ENCODE measurements at places on chromosomes 2 and 18.

- DNase-seq = no peak
Measured at GRCh38 chr2:41806286-41806685, 241.5 kb upstream of the PKDCC start.

- DNase-seq = no peak
Measured at GRCh38 chr2:40480073-40480472, 28.2 kb upstream of the SLC8A1 start.

GRCh38 chr2:109419960-109420370, 193.8 kb downstream of the SEPTIN10 start:
- DNase-seq = peak; percentile 29

GRCh38 chr2:68774569-68775271, 40.1 kb downstream of the ARHGAP25 start:
- no peak for DNase-seq

GRCh38 chr2:196148736-196149135, 22.6 kb downstream of the STK17B start:
- no peak for DNase-seq

DNA sequence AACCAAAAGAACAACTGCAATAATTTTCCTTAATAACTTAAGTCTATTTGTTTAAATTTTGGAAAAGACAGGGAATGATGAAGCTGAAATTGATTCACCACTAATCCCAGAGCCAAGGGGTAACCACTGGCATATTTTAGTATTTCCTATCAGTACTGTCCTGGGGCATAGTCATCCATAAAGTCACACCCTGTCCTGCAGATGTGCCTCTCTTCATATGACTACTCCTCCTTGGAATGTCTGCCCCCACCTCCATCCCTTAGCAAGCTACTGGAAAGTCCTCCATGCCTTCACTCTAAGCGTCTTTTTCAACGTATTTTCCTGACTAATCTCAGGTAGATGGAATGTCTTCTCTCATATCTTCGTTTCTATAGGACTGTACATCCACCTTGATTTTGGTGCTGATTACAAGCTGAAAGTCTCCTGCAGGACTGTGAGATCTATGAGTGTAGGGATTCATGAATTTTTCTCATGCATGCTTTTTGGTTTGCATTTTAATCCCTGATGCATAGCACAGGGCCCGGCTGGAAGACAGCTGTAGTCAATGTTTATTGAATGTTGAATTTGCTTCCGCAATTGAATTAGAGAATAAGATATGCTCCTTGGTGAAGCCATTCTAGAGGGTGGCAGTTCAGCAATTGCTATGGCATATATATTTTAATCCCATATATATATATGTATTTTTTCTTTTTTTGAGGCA, 85.6 kb downstream of the MOGAT1 start:
- peak; percentile 80 for DNase-seq

DNA sequence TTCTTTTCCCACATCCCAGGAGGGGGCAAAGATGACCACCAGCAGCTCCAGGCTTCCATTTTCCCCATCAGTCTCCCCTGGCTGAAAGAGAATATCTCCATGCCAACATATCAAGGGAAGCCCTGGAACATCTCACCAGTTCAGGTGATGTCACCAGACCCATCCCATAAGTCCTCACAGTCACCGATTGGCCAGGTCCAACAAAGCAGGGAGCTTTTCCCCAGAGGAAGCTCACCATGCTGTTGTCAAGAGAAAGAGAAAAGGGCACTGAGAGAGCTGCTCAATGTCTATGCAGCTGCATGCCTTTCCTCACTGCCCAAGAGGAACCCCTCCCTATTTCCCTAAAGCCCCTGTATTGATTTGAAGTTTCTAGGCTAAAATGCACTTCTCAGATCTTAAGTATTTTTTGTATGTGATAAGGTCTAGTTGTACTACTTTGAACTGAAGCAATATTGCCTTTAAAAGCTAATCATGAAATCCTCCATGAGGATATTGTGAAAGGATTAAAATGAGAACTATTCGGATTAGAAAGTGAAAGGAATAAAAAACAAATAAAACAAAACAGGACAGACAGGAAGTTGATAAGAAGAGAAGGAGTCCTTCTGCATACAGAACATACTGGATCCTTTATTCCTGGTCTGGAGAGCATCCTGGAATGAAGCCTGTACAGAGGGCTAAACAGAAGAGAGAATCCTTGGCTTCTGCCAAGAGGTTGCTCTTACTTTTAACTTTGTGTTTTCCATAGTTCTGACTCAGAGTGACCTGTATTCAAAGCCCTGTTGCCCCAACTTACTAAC, 45.2 kb upstream of the CTIF start:
- DNase-seq = no peak

DNA sequence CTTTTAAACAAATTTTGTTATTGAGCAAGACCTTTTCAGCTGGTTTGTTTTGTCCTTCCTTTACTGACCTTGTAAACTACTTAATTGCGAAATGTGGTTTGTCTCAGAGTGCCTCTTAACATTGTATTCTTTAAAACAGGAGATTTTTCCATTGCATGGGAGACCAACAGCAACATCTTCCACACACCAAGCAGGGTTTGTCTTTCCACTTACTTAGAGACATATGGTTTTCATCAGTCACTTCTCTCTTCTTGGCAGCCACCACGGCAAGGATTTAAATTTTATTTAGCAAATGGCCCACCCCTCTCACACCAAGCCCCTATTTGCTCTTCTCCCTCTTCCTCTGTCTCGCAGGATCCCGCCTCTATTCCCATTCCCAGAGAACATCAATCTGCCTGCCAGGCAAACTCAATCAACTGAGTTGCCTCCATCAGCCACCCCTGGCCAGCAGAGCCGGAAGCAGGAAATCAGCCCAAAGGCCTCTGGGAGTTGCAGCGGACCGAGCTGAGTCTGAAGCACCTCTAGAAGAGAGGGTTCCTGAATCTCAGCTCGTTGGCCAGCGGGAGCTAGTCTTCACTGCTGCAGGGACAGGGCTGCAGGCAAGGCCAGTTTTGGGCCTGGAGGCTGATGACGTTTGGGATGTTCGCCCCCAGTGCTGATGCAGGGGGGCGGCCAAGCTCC, 11.3 kb upstream of the CIB4 start:
- DNase-seq = no peak

DNA sequence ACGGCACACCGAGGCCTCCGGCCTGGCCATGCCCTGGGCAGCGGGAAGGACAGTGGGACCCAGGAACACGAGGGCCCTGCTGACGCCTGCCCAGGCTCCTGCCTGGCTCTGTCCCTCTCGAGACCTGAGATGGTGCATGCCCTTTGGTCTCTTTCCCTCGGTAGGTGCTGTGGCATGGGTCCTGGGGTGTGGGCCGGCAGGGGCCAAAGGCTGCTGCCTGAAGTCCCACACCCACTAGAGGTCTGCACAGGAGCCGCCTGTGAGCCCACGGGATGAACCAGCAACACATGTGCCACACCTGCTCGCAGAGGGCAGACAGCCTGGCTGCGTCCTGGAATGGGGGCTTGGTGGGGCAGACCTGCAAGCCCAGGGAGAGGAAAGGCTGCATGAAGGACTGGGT, 73.3 kb downstream of the NDUFA10 start:
- no peak for DNase-seq

DNA sequence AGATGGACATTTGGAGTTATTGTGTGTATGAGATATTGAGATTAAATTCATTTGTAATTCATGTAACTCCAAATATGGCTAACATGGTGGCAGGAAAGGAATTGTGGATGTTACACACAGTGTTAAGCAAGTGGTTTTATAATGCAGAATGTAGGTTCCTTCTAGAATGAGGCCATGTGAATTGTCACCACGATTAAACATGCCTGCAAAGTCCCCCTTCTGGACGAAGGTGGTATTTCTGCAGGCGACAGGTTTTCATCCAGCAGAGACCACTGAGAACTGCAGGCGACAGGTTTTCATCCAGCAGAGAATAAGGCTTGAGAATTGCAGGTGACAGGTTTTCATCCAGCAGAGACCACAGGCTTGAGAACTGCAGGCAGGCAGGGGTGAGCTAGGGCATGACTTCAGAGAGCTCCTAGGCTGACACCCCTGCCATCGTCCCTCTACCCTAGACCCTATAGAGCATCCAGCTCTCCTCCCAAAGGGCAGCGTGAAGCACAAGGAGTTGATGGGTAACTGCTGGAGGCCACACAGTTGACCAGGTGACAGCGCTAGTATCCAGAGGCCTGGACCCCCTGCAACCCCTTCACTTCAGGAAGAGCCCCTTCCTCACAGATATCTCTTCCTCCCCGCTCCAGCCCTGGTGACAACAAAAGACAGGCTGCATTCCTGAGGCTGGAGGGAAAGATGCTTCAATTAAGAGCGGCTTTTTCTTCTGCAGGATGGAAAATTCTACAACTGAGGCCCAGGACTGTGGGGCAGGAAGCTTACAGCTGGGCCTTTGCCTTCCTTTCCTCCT, 175.8 kb downstream of the LOXHD1 start:
- peak; percentile 38 for DNase-seq

DNA sequence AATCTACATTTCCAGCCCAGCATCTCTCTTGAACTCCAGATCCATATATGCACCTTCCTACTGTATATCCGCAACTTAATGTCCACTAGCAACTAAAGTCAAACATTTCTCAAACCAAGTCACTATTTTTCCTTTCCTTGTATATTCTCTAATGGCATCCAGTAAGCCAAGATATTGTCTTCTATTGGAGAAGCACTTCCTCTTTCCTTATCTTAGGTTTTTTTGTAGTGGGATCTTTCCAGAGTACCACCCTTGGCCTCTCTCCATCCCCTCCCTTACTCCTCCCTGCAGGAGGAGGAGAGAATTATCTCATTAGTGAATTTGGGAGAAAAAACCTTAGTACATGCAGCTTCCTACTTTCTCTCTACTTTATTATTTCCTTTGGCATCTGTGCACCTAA, 8.7 kb upstream of the DYNC1I2 start:
- DNase-seq = no peak

DNA sequence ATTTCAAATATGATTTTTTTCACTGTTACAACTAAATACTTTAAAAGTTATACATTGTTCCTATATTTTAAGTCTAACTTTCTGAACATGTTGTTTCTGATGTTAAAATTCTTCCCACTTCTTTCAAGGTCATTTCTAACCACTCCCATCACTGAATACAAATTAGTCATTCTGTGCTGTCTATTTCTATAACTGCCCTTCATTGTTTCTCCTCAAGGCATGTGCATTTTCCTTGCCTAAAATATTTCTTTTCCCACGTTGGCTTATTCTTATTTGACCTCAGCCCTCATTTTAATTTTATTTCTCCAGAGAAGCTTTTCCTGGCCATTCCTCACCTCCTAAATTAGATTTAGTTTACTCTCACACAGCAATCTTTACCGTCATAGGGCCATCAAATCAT, 198.9 kb upstream of the GULP1 start:
- DNase-seq = no peak

DNA sequence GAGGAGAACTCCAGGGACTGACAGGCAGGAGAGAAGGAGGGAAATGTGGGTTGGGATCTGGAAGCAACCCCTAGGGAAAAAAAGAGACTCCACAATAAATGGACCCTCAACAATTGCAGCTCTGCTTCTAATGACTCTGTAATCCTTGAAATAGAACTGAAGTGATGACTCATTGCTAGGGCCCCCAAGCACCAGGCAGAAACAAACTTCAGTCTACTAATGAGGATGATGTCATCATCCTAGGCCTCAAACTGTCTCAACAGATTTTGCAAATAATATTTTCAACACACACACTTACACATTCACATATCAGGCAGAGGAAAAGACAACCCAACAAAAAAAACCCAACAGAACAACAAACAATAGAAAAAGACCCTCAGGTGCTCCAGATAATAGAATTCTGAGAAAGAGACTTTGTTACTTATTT, 143.3 kb downstream of the HDAC4 start:
- peak; percentile 50 for DNase-seq

GRCh38 chr2:174362949-174363348, 28.2 kb downstream of the SP9 start:
- no peak for DNase-seq

- peak; percentile 99 for DNase-seq
Measured at GRCh38 chr2:47043142-47043890, 111.8 kb downstream of the STPG4 start.

DNA sequence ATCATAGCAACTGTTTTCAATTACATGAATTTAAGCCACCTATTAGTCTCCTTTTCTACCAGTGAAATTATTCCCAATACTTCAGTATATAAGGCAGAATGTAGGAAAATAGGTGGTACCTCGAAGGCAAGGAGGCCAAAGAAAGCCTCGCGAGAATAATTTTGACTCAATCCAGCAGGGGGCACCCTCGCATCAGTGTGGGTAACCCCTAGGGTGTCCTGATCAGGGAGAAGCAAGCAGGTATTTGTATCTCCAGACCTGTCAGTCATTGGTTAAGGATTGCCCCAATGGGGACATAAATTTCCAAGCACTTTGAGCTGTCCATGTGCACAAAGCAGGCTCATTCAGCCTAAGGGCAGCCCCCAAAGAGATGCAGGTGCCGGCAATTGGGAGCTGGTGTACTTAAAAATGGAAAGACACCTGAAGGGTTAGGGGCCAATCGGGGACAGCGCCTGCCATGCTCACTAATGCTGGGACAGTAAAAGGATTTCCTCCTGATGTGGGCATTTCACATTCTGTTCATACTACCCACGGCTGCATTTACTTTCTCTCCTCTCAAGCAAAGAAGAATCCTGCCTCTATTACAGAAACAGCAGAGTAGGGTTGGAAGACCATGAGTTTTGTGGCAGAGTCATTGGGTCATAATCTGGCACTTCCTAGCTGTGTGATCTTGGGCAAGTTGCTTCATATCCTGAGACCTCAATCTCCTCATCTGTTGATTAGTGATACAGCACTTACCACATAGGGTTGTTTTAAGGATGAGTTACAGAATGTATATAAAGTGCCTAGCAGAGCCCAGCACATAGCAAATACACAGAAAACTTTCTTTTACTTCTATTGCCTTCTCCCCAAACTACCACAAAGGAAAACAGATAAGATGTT, 136.1 kb downstream of the ICOS start:
- DNase-seq = peak; percentile 12

GRCh38 chr2:172806996-172807395, 71.4 kb downstream of the RAPGEF4 start:
- DNase-seq = no peak

- no peak for DNase-seq
Measured at GRCh38 chr2:76745605-76746004, 776.6 kb downstream of the LRRTM4 start.

GRCh38 chr2:25330273-25330672, 11.5 kb downstream of the DNMT3A start:
- no peak for DNase-seq

DNA sequence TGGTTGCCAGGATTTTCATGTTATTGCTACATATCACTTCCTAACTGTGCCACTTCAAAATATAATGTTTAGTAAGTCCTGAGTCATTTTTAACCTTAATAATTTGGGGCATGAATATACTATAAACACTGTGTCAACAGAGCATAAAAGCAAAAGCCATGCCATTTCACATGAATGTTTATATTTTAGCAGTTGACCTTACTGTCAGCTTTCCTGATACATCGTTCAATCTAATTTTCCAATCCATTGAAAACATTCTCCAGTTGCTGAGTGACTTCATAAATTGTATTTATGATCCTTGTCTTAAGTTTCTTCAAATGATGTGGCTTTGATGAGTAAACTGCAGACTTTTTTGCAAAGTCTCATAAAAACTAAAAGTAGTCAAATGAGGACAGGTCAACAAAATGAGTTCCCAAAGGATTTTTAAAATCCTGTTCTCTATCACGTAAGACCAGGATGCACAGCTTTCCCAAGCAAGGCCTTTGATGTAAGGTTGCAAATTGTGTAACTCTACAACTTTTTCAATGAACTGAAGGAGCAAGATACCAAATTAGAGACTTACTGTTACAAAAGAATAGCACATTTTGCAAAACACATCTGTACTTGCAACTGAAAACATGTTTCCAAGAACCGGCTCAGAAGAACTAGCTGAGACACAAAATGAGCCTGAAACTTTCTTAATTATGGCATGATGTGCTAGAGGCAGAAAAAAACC, 117.7 kb downstream of the SATB2 start:
- DNase-seq = no peak
